ENCODE measurements at places on chromosomes 11 and 22.

DNA sequence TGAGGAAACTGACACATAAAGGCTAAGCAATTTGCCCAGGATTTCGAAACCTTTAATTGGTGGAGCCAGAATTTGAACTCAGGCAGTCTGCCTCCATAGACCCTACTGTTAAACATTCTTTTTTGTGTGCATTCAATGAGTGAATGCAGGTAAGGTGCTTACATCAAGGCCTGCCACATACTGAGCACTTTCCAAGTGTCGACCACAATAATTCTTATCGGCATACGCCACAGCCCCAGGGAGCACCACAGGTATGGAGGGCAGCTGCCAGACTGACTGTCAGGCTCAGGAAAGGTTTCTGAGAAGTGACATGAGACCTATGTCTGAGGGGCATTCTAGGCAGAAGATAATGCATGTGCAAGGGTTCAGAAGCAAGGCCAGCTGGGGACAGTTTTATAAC, 334.7 kb upstream of the NARS2 start:
- no peak for DNase-seq

- no peak for DNase-seq
Observed at GRCh38 chr11:66869567-66869870, 12.7 kb downstream of the LRFN4 start.

GRCh38 chr22:43262990-43263644, 76.2 kb upstream of the TTLL12 start:
- peak; percentile 78 for DNase-seq

DNA sequence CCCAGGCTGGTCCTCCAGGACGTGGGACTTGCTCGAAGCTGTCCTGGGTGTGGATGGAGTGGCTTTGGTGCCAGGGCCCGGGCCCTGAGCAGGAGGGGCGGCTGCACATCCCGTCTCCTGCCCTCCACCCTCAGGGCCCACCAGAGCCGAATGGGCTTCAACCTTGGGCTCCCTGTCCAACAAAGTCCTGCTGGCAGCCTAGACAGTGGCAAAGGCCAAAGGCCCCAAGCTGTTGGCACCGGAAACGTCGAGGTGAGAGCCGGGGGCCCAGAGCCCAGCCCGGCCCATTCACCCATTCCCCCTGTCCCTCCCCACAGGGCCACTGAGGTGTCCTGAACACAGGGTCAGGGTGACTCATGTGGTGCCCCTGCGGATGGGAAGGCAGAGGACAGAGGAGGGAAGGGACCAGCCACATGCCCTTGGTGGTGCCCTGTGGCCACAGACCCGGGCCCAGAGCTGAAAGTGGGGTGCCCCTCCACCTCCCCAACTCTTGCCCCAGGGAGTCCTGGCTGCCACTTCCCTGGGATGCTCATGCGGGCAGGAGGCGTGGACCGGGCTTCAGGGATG, 9.1 kb downstream of the TSPAN32 start:
- no peak for DNase-seq

DNA sequence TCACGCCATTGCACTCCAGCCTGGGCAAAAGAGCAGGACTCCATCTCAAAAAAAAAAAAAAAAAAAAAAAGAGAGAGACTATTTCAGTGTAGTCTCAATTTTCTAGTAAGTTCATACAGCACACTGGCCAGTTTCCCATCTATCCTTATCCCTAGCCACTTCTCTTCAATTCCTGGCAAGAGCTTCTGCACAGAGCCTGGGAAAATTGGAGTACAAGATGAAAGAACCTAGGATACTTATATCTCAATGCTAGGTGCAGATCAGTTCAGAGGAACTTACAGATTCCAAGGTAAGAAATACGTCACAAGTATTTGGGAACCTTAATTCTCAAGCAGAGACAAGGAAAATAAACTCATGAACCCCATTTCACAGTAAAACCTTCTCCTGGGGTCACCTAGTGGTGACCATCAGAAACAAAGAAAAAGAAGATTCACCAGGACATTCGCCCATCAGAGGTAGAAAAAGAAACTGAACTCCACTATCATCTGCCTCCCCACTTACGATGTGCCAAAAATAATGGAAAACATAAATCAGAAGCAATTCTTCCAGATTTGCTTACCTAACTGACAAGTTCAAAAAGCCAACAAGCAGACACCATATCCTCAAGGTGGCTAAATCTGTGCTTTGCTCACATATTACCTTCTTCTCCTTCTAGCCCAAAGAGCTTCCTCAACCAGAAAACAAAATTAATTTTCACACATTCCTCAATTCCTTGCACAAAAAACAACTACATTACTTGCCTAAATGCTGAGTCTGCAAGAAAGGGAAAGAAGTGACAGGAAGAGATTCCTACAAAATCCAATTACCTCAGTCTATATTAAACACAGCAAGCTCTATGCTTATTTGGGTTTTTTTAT, 4.9 kb downstream of the DENND5A start:
- DNase-seq = no peak

DNA sequence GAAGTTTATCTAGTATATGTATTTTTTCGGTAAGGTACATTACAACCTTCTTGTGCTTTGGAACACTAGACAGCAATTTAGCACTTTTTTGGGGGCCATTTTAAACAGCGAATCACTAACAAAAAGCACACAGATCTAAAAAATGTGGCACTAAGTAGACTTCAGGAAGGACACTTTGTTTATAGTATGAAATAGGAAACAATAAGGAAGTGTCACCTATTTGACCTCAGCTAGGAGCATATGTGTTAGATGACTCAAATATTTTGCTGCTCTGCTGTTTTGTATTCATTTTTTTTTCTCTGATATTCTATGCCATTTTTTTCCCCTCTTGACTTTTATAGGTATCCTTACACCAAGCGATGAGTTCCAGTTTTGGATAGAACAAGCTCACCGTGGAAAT, 5.6 kb downstream of the DYNC2H1 start:
- no peak for DNase-seq

GRCh38 chr11:84905411-84905810, 721.7 kb downstream of the DLG2 start:
- DNase-seq = no peak

DNA sequence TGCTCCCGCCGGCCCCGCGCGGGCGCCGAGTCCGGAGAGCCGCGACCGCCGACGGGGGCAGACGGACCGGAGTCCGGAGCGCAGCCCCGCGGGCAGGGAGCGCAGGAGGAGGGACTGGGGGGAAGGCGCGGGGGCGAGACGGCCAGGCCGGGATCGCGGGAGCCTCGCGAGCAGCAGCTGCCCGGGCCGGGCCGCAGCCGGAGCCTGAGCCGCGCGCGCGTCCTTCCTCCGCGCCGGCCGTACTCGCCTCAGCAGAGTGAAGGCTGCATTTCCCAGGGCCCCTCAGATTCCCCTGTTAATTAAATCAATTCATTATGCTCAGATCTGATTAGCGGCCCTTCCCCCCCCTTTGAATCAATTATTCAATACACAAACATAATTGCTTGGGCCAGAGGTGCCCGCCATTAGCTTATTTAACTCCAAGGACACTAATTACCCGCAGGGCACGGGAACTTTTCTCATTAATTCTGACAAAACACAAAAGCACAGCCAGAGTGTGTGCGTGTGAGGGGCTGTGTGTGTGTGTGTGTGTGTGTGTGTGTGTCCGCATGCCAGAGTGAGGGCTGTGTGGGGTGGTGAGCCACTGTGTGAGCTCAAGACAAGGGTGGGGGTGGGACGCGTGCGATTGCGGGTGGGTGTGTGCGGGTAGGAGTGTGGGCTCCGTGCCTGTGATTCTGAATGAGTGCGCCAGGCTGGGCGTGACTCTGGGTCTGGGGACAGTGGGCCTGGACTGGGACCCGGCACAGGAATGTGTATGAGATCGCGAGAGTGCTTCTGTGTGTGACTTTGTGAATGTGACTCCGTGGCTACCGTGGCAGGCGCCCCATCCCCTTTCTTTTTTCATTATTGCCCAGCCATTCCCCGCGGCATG, 5.1 kb upstream of the LMO1 start:
- DNase-seq = no peak

DNA sequence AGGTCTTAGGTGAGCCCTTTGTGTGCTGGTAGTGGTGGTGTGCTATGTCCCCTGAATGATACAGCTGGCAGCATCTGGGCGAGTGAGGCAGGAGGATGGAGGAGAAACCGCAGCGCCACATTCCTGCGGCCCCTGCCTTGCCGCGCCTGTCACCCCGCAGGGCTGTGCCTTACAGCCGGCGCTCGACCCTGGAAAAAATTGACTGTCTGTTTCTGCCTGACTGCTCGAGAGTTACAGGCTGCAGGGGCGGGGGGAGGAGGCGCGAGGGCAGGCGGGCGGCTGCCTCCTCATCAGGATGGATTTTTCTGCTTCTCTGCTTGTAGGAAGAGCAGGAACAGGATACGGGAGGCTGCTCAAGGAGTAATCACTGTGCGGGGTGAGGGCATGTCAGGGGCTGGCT, 443.4 kb downstream of the MIAT start:
- DNase-seq = no peak

DNA sequence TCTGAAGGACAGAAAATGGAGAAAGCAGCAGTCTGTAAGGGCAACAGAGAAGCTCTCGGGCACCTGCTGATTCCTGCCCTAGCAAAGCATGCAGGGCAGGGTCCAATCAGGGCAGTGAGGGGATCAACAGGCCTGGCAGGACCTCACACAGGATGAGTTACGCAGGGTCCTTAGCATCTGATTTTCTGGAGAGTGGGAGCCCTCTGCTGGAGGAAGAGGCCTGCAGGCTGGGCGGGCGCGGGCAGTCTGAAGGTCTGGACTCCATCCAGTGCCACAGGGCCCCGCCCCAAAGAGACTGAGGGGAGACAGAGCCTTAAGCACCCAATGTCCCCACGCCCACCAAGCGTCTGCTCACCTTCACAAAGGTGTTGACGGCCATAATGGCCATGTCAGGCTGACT, 28.9 kb downstream of the AP1B1 start:
- DNase-seq = no peak

DNA sequence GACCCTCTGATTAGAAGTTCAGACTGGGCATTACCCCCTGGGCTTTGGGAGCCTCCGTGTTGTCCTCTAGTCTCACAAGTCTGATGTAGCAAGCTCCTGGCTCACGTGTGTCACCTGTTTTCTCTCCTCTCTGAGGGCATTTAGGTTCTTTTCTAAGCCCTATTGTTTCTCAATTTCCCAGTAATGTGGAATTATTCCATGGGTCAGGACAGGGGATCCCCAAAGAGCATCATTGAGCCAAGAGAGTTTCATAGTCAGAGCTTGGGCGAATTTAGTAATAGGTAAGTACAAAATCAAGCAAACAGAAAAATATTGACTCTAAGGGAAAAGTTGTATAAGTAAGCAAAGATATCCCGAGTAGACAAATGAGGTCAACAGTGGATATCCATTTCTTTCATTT, 57.3 kb downstream of the PPP6R2 start:
- no peak for DNase-seq

- DNase-seq = no peak
Observed at GRCh38 chr22:23424031-23424430, 156.1 kb downstream of the IGLL1 start.

DNA sequence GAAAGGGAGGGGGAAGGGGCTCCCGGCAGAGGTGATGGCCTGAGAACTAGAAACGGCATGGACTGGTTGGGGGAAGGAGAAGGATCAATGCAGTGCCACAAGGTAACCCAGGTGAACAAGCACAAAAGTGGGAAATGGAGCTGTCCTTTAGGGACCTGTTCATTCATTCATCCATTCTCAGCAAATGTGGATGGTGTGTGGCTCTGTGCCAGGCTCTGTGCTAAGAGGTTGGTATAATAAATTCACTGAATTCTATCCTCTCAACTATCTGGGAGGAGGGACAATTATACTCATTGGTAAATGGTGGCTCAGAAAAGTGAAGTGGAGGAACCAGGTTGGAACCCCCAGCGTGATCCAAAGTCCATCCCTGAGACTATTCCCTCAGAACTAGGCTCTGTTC, 18.6 kb upstream of the ARAP1 start:
- no peak for DNase-seq

GRCh38 chr11:23727794-23728193, 769.1 kb upstream of the LUZP2 start:
- no peak for DNase-seq

DNA sequence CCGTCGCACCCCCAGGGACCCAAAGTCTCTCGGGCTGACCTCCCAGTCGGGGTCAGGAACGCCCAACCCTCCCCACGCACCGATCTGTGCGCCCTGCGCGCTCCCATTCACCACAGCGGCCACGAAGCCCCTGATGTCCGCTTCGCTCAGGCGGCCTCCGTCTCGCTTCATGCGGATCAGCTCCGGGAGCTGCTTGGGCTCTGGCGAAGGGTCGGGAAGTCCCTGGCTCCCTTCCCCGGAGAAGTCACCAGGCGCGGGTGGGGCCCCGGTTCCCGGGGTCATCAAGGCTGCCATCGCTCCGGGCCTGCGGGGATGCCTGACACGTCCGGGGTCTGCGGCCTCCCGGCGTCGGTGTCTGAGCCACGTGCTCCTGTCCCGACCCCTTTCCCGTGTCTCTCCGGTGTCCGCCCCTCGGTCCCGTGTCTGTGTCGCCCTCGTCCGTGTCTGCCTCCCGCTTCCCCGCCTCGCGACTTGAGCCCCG, 356 bp downstream of the TYMP start:
- no peak for DNase-seq

- no peak for DNase-seq
Observed at GRCh38 chr22:37082251-37082873, 27.2 kb downstream of the TMPRSS6 start.

DNA sequence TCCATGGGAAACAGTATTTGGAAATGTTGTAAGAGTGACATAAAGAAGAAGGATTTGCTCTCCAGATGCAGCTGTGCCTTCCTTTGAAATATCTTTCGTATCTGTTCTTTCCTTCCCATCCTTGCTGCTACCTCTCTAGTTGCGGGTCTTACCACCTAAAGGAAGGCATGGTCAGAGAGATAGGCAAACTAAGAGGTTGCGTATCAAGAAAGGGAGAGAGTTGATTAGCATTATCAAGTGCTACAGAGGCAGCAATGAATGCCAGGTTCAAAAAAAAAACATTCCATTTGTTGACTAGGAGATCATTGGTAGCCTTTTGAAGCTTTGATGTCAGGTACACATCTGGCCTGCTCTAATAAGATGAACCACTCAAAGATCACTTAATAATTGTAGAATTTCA, 4.6 kb downstream of the GTPBP1 start:
- DNase-seq = no peak

DNA sequence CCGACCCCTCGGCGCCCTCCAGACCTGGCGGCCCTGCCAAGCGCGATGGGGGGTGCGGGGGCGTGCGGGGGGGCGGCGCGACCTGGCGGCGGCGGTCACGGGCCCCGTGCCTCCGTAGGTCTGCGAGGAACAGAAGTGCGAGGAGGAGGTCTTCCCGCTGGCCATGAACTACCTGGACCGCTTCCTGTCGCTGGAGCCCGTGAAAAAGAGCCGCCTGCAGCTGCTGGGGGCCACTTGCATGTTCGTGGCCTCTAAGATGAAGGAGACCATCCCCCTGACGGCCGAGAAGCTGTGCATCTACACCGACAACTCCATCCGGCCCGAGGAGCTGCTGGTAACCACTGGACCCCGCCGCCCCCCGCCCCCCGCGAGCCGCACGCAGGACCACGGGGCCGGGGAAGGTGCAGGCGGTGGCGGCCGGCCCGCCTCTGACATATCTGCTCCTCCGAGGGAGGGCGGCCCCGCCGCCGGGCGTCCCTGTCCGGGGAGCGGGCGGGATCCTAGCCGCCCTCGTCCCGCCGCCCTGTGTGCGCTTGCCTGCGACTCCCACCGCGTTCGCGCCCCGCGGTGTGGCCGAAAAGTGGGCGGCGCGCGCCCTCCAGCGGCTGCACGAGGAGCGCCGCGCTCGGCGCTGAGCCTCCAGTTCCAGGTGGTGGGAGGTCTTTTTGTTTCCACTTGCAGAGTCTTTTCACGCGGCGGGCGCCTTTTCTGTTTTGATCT, 2.1 kb downstream of the CCND1 start:
- DNase-seq = peak; percentile 70

All from HL-60 (cell line).